ENCODE measurements at places on chromosomes 1 and 21.

- peak; percentile 89 for DNase-seq
These were observed 63.4 kb upstream of the COA6 start for GRCh38 chr1:234309598-234310459.

- DNase-seq, result no peak
These were observed 60.0 kb downstream of the TCP10L start for GRCh38 chr21:32525282-32525681.

GRCh38 chr1:156500543-156500792 is at the start of gene MEF2D:
MEF2D (minus strand) TSS chr1:156500775; CDS start chr1:156483292, 17,483 bp downstream.
- no peak for DNase-seq

- no peak for DNase-seq
These were observed 9.5 kb upstream of the ASCL5 start for GRCh38 chr1:201136355-201137023.

- DNase-seq, result no peak
These were observed 69.8 kb downstream of the ITGB3BP start for GRCh38 chr1:63453232-63453631.

GRCh38 chr21:28587748-28588147 is 404.9 kb downstream of the LTN1 start:
- no peak for DNase-seq

- DNase-seq, result no peak
These were observed 240.9 kb downstream of the KCTD3 start for GRCh38 chr1:215807911-215808436.

- no peak for DNase-seq
These were observed 173.0 kb downstream of the ADGRL4 start for GRCh38 chr1:78833491-78833890.

GRCh38 chr1:111704776-111705175 is 34.4 kb downstream of the INKA2 start:
- DNase-seq, result no peak

GRCh38 chr1:117883616-117884015 is 45.8 kb downstream of the GDAP2 start:
- no peak for DNase-seq

DNA sequence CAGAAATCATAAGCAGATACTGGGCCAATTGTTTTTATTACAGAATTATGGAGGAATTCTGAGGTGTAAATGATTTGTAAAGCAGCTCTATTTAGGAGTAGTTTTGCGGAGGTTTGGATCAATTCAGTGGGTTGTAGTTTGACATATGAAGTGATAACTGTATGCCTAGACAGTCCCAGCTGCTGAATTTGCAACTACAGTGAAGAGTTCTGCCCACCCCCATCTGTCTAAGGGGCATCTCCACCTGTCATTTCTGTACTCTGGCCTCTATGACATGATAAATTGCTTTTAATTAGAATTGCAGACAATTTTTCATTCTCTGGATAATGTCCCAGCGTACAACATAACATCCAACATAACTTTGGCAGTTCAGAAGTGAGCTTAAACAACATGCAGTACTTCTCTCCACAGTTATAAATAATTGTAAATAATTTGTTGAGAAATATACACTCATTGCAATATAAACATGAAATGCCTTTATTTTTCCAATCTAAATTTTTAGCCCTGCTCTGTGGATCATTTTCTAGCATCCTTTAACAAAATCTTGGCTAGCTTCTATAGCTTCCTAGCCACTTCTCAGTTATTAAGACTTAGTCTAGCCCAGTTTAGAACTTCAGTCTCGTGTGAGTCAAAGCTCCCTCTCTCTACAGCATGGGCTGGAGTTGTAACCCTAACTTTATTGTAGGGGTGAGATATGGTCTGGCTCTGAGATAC is 52.3 kb downstream of the PDE4B start:
- no peak for DNase-seq

GRCh38 chr1:156898161-156898566 is 4.6 kb downstream of the PEAR1 start:
- DNase-seq, result no peak

- DNase-seq, result no peak
These were observed 54.9 kb downstream of the CAMK2N1 start for GRCh38 chr1:20431176-20431460.

- DNase-seq, result no peak
These were observed 85.5 kb downstream of the PGBD5 start for GRCh38 chr1:230340526-230341161.

DNA sequence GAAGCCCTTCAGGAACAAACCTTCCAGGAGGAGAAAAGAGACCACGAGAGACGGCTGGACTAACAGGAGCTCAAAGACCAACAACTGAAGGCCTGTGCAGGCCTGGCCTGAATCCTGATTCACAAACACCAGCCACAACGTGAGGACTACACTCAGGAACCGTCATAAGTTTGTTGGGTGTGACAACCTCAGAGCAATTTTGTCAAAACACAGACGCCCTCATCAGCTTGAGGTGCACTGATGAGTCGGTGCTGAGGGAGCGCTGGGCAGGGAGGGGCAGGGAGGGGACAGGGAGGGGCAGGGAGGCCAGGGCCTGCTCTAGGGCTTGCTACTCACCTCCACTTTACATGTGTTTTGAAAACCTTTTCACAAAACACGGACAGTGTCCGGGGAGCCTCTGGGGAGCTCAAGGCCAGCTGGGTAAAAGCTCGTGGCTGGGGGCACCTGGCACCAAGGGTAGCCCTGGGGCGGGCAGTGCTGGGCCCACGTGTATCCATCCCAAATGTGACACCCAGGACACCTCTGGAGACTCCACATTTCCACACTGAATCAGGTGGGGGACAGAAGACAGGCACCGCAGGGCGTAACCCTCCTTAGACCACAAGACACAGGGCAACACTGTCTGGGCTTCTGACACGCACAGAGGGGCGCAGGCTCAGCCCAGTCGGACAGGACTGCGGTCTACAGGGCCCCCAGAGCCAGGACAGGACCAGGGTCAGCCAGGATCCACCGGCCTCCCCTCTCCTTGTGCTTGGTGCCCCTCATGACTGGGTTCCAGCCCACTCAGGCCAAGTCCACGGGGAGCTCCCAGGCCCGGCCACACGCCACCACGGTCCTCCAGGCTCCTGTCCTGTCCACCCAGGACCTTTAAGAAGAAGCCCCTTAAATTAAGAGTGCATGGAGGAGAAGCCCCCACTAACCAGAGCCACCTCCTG is 16.5 kb downstream of the LSS start:
- DNase-seq, result no peak

DNA sequence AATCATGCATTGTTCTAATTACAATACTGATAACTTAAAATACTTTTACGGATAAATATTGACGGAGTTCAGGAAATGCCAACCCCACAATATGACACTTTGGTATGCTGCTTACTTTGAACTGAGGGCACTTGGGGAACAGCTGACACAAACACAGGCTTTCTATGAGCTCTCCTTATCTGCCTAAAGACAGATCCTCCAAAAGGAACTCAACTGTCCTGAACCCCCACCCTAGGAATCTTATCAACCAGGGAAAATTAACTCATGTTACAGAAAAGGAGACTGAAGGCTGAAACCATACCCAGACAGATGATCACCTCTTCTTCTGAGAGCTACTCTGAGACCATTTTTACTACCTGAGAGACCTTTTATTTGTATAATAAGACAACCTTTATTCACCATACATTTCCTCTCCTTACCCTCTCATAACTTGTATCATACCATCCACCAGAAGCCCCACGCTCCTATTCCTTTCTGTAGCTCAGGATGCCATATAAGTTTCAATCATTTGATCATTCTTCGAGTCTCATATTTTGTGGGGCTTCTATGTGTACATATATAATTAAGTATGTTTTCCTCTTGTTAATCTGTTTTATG is 239.5 kb downstream of the FAF1 start:
- no peak for DNase-seq

GRCh38 chr1:91502672-91503184 is 2.1 kb downstream of the CDC7 start:
- DNase-seq, result no peak

DNA sequence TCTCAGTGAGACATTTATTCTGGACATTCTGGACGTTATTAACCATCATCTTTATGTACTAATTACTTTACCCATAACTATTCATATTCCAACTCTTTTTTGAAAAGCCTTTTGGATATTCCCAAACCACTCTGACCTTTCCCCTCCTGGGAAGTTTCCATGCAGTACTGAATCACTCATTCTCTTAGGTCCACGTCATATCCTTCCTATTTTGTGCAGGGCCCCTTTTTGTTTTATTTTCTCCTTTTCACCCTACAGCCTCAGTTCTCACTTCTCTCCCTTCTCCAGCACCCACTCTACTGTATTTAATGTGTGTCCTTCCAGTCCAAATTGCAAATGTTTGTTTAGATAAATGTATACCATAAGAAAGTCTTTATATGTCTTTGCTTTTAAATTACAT is 16.4 kb upstream of the ATP1A1 start:
- no peak for DNase-seq

DNA sequence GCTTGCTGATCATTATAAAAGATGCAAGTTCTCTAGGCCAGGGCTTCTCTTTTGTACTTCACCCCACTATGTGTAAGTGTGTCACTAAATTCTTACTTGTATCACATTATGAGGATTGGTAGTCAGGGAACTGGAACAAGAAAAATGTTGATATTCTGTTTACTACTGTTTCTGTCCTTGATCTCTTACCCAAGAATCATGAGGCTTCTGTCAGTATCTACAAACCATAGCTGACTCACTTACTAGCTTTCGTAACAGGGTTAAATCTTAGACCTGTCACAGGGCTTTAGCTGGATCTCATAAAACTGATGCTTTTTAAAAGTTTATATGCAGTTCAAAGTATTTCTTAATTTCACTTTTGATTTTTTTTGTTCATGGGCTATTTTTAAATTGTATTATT is 681.2 kb downstream of the PLPP3 start:
- no peak for DNase-seq

DNA sequence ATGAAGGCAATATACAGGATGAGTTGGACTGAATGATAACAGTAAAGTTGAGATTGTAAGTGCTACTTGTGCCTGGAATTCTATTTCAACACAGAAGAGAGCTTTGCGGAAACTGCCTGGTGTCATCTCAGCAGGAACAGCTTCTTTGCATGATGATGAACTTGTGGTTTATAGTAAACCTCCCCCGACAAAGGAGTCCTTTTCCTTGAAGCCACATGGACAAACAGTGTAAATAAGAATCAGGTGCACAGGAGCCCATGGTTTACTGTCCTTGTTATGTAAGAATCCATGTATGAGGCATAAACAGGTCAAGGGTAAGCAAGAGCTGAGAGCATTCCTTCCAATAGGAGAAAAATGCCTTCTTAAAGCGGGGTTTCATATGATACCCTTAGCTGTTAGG is 66.2 kb downstream of the PCNX2 start:
- no peak for DNase-seq

DNA sequence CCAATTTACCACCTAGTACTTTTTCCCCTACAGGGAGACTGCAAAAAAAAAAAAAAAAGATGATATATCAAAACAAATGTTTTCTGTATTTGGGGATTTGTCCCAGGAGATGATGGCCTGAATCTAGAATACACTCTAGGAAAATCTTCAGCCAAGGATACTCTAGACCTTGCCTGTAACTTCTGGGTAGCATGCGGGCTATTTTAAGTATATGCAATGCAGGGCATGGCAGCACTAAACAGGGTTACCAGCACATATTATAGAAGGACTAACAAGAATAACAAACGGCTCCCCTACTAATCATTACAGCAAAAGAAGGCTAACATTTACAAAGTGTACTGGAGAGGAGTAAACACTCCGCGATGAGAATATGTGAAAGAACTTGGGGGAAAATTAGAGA is 109.6 kb downstream of the GPATCH2 start:
- DNase-seq, result no peak

GRCh38 chr1:228185641-228185965 is 20.0 kb downstream of the IBA57 start:
- DNase-seq, result no peak

- DNase-seq, result no peak
These were observed 99.6 kb upstream of the DMRTA2 start for GRCh38 chr1:50522691-50523342.

GRCh38 chr1:230350208-230350921 is 75.8 kb downstream of the PGBD5 start:
- no peak for DNase-seq

DNA sequence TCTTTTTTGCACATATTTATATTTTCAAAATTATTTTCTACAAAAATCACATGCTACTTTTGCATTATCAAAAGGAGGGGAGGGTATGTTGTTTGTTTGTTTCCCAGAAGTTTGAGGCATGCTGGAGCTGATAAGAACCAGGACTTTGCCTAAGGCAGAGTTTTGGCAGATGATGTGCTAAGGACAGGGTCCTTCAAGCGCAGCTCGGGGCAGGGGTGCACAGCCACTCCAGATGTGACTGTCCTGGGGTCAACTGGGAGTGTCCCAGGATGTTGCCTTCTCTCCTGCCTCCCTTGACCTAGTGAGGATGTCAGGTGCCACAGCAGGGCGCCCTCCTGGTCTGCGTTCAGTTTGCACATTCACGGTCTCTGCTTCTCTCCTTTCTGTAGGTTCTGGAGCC is 42.6 kb upstream of the SRRM1 start:
- DNase-seq, result no peak

DNA sequence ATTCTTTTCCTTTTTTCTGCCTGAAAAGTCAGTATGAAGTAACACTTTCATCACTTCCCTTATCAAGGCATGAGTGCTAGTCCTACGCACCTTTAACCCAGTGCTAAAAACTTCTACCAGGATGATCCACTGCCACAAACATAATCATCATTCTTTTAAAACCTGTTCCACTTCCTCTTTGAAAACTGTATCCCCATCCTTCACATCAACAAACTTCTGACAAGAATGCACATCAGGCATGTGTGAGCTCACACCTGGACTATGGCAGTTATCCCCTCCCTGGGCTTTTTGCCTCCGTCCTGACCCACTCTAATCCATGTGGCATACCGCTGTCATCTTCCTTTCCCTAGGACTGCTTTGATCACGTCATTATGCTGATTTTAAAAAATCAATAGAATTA is 70.2 kb downstream of the ESRRG start:
- no peak for DNase-seq

GRCh38 chr1:61332796-61333195 is 250.4 kb downstream of the NFIA start:
- no peak for DNase-seq

DNA sequence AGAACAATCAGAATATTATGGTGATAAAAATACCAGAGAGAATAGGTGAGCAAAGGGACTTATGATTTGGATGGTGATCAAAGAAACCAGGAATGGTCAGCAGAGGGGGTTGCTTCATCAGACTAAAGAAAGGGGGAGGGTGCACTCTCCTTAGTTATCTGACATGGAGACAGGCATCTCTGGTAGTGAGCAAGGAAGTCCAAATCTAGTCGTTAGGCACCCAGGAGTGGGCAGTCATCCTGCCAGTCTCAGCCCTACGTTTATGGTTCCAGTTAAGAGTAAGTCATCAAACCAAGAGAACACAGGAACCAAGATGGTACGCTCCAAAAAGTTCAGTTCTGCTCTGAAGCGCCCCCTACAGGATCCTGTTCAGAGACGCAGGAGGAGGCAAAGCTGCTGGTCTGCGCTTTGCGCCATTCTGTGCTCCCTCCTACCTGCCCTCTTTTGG is 28.6 kb downstream of the EBNA1BP2 start:
- no peak for DNase-seq

DNA sequence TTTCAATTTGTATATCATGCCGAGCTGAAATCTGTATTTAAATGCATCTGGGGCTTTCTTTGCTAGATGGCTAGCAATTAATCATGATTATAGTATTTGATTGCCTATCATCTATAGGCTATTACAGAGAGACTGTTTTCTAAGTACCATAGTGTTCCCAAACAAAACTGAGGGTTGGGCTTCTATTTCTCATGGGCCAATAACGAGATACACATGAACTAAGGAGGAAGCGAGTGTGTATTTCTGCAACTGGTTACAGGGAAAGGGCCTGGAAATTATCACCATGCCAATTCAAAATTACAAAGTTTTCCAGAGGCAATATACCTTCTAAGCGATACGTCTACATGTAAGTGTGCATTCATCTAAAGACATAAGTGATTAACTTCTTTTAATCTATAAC is 744.5 kb upstream of the BRINP3 start:
- DNase-seq, result peak; percentile 11

All from NCI-H1417 (cell line).